ENCODE measurements at places on chromosomes 12 and 14.

GRCh38 chr14:64700894-64701293 lies 3.3 kb upstream of the PLEKHG3 start:
- DNase-seq = no peak

GRCh38 chr14:59463787-59464485 lies 1.2 kb downstream of the GPR135 start:
- DNase-seq = no peak

- no peak for DNase-seq
These were observed 137.9 kb downstream of the BTG1 start for GRCh38 chr12:92007787-92008186.

DNA sequence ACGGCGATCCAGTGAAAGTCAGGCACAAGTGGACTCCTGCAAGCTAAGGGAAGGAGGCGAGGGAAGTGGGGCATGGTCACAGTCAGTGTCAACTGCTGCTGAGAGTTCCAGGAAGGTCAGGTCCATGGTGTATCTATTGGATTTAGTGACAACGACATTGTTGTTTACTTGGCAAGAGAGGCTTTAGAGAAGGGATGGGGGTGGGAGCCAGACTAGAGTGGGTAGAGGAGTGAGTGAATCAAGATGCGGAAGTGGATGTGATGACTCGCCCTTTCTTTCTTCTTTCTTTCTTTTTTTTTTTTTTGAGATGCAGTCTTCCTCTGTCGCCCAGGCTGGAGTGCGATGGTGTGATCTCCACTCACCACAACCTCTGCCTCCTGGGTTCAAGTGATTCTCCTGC lies 12.5 kb downstream of the P2RX7 start:
- DNase-seq = no peak

- no peak for DNase-seq
These were observed 1.1 kb downstream of the SHMT2 start for GRCh38 chr12:57230381-57231155.

DNA sequence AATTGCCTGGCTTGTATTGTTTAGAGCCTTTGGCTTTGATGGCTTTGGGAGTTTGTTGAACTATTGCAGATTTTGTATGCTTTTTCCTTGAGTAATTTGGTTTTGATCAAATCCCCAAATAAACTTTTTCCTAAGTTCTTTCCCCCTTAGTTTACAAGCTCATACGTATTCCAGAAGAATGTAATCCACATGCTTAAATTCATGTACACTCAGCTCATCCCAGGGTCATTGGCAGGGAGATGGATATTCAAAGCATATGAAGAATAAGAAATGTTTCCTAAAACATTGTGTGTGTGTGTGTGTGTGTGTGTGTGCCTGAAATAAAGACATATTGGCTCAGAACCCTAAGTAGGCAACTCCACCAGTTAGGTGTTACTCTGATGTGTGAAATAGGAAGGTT lies 89.4 kb downstream of the TMEM30B start:
- DNase-seq = no peak

DNA sequence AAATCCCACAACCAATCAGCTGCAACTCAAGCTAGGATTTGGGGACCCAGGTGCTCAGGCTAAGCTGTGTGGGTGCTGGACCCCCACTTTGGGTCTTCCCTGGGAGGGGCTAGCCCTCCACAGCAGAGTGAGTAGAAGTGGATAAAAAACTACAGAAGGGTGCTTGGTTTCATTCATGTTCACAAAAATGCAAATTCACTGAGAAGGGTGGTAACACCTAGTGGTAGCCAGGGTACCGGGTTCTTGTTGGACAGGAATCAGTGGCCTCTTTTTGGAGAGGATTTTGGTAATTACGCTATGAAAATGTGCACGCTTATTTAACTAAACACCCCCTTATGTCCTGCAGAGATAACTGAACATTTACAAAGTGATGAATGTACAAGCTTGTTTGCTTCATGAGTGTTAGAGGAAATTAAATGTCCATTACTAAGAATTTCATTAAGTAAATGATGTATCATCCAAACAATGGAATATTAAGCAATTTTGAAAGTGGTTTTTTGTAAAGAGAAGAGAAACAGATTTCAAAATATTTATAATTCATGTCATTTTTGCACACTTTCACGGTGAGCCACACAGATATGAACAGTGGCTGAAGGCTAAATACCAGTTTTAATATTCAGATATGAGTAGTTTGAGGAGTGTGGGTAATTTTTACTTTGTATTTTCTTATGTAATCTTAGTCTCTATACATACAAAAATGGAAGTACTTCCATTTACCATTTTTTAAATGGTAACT lies 78.3 kb downstream of the DDX51 start:
- no peak for DNase-seq
